Fibroblast of villous mesenchyme (primary cell): ENCODE measurements at places on chromosomes 5 and 9.

DNA sequence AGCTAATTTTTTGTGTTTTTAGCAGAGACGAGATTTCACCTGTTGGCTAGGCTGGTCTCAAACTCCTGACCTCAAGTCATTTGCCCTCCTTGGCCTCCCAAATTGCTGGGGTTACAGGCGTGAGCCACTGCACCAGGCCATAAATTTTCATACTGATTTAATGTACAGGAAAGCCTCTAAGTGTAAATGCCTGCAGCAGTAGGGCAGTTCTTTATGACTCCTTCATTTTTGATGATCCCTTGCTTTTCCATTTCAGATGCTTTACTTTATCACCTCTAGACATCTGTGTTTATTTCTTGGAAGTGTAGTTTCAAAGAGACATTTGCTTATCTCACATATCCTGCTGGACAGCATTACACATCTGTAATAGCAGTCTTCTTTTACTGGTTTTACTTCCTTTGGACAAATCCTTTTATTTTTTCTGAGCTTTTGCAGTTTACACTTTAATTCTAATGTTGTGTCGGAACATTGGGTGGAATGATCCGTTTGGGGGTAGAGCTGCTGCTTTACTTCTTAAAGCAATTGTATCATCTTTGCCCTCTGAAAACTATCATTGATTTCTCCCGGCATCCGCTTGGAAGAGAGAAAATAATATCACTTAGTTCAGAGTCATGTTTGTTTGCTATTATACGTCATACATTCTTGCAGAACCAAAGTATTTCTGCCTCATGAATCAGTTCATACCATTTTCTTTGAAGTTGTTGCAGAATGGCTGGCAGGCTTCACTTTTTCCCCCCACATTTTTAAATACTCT, 36.0 kb downstream of the SCGB3A1 start:
- peak; percentile 67 for DNase-seq

GRCh38 chr5:97242341-97242740, 59.3 kb upstream of the RIOK2 start:
- peak; percentile 2 for DNase-seq

GRCh38 chr5:57692582-57693487, 210.2 kb upstream of the ACTBL2 start:
- DNase-seq = peak; percentile 95

- no peak for DNase-seq
Measured at GRCh38 chr9:6068983-6069382, 53.6 kb upstream of the RANBP6 start.

DNA sequence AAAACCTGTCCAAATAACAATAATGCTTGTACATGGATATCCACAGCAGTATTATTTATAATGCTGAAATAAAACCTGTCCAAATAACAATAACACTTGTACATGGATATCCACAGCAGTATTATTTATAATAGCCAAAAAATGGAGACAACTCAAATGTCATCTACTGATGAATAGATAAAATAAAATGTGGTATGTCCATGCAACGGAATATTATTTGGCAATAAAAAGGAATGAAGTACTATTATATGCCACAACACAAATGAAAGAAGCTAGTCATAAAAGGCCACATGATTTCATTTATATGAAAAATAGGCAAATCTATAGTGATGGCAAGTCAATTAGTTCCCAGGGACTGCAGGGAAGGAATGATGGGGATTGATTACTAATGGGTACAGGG, 31.8 kb upstream of the GRAMD2B start:
- no peak for DNase-seq

DNA sequence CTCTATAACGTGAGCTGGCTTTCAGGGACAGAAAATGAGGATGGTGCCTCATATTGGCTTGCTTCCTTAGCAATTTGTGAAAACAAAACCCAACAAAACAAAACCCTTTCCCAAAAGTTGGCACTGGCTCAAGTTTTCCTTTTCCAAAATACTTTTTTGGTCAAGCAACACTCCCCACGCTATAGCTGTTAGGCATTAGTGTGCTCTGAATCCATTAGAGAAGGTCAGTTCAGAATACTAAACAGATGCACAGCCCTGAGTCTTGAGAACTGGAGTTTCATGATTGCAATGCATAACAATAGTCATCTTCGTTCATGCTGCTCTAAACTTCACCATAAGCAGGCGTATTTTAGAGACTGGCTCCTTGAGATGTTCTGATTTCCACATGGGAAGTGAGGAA, 172.0 kb upstream of the KLF9 start:
- peak; percentile 77 for DNase-seq

GRCh38 chr5:88488130-88488529, 219.5 kb upstream of the TMEM161B start:
- DNase-seq = no peak

GRCh38 chr5:143887903-143888665, 76.1 kb downstream of the HMHB1 start:
- DNase-seq = peak; percentile 77

DNA sequence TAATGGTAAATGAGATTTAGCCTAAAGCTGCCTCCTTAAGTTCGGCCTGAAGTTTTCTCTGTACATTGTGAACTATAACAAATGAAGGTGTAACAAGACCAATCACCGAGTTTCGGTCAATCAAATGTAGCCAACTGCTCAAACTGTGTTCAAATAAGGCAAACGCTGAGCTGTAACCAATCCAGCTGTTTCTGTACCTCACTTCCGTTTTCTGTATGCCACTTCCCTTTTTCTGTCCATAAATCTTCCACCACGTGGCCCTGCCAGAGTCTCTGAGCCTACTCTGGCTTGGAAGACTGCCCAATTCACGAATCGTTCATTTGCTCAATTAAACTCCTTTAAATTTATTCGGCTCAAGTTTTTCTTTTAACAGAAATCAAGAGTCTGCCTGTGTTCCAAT, 193.5 kb upstream of the KLF9 start:
- no peak for DNase-seq

GRCh38 chr5:61498121-61498520, 166.1 kb downstream of the ZSWIM6 start:
- DNase-seq = no peak

- DNase-seq = no peak
Measured at GRCh38 chr9:132046456-132046855, 33.2 kb downstream of the MED27 start.

DNA sequence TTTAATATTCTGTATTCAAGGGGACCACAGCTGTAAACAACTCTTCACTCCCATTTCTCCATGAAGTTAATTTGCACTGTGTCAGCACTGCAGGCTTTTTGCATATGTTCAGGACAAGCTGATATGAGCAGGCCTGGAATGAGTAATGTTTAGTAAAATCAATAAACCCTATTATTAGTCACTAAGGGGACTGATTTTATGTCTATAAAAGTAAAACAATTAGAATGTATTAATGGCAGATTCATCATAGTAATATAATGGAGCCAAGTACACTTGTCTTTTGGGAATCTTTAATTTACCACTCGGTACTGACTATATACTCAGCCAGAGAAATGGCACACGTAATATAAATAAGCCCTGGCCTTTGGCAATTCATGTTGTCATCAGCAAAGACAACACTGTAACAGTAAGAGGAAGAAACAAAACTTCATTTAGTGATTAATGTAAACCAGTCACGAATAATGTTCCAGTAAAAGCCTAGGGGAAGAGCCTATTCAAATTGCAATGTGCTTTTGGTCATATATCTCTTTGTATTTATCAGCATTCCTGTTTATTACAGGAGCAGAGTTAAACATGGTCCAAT, 111.6 kb downstream of the ZNF608 start:
- DNase-seq = peak; percentile 68

DNA sequence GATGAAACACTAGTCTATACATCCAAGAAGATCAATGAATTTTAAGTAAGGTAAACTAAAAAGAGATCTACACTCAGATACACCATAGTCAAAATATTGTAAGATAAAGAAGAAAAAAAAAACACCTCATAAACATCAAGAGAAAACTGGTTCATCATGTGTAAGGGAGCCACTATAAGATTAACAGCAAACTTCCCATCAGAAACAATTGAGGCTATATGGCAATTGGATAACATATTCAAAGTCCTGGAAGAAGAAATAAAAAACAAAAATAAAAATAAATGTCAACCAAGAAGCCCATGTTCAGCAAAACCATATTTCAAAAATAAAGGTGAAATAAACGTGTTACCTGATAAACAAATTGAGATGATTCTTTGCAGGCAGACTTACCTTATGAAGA, 3.6 kb downstream of the OR13C8 start:
- no peak for DNase-seq

DNA sequence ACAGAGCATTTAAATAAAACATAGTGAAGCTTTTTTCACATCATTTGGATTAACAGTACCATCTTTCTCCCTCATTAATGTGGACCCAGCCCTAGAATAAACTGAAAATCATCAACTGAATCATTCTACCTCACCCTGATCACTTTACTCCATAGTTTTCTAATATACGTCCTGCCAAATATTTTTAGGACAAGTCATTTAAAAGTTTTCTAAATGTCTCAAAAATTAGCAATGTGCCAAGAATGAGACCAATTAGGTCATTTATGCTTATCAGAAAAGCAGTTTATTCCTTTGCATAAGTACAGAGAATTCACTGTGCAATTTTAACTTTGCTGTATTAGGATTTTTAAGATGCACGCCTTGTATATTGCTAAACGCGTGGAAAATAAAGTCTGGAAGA, 284.4 kb downstream of the PIK3R1 start:
- no peak for DNase-seq

DNA sequence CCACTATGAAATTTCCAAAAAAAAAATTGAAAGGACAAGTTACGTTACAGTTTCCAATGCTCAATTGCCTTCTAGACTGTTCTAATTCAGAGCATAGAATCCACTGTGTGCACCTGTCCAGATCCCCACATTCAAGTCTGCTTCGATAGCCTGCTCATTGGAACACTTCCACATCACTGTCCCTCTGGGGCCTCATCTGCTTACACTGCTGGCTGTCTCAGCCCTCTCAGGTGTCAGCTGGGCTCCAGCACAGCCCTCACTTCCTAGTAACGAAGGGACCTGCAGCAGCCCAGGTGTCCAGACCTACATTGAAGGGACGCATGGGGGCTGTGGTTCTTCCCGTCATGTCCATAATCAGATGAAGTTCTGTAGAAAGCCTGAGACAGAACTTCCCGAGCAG, 94.3 kb upstream of the EMB start:
- DNase-seq = no peak
